ENCODE measurements at places on chromosomes 1 and 21.

DNA sequence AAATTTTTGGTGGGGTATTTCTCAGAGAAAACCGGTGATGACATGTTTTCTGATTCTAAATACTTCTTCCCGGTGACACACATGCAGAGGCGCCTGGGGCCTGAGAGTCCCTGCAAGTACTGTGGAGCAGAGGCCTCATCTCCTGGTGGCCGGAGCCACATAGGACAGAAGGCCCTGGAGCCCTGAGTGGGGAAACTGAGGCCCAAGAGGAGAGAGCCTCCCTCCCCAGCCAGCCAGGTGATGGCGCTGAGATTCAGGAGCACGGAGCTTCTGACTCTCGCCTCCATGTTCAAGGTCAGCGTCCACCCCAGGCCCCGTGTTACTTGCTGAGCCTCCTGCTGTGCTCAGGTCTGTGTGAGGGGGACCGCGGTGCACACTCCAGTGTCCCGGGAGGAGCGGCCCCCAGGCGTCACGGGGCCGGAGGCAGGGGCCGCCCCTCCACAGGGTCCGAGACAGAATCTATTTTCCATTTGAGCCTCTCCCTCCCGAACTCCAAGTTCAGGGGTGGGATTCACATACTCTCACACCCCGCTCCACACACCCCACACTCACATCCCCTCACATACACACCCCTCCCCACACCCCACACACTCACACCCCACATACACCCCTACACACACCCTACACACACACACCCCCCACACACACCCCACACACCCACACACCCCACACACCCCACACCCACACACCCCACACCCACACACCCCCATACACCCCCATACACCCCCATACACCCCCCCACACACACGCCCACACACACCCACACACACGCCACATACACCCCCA is 43.8 kb downstream of the SLX9 start:
- DNase-seq, result no peak

GRCh38 chr1:187715483-187715882 is 886.7 kb downstream of the PLA2G4A start:
- DNase-seq, result no peak

DNA sequence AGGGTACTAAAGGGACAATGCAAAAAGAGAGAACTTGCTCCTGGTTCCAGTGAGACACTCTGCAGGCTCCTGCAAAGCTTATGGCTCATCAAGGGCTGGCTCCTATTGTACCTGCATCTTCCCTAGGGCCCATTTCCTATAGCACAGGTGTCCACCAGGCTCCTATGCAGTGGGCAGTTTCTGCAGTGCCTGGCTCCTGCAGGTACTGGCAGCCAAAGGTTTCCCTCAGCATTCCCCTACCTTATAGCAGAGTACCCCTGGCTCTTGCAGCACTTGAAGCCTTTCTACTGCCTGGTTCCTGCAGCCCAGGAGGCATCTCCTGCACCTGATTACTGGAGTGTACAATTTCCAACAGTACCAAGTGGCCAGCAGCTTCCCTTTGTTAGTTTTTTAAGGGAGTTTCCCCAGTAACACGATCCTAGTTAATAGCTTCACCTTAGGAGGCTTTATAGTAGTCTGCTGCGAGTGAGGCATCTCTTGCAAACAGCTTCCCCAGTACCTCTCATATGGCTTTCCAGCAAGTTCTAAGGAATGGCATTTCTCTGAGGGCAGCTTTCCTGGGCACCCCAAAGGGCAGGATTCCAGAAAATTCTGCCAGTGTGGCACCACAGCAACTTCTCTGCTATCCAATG is 141.7 kb downstream of the DENND1B start:
- DNase-seq, result no peak

- no peak for DNase-seq
Measured at GRCh38 chr1:209705033-209705598, 470 bp downstream of the HSD11B1 start.

DNA sequence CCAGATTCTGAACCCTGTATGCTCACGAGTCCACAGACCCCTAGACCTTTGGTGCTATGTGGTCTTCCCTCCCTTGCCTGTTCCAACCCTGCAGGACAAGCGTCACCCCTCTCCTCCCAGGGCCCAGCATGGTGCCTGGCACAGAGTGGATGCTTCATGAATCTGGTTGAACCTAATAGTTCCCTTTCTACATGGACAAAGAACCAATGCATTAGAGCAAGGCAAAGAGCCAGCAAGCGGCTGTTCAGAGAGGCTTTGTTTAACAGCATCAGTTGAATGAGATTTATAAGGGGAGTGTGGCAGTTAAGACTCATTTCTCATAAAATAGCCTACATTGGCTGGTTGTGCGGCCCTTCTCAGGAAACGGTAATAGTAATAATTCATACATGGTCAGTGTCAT is 14.9 kb downstream of the SLC26A9 start:
- DNase-seq, result no peak

- DNase-seq, result no peak
Measured at GRCh38 chr1:111906111-111906510, 83.4 kb downstream of the KCND3 start.

DNA sequence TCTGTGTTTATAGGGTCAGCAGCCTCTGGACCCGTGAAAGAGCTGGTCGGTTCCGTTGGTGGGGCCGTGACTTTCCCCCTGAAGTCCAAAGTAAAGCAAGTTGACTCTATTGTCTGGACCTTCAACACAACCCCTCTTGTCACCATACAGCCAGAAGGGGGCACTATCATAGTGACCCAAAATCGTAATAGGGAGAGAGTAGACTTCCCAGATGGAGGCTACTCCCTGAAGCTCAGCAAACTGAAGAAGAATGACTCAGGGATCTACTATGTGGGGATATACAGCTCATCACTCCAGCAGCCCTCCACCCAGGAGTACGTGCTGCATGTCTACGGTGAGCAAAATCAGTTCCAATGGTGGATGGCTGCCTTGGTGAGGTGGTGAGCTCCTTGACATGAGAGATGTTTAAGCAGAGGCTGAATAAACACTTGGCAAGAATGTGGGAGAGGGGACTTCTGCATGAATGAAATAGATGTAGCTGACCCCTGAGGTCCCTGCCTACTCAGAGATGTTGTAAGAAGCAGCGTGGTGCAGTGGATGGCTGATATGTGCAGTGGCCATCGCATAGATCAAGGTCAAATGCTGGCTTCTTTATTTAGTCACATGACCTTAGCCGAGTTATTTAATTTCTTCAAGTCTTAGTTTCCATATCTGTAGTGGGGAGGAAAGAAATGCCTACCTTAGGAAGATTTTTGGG is 9.3 kb downstream of the SLAMF7 start:
- no peak for DNase-seq

DNA sequence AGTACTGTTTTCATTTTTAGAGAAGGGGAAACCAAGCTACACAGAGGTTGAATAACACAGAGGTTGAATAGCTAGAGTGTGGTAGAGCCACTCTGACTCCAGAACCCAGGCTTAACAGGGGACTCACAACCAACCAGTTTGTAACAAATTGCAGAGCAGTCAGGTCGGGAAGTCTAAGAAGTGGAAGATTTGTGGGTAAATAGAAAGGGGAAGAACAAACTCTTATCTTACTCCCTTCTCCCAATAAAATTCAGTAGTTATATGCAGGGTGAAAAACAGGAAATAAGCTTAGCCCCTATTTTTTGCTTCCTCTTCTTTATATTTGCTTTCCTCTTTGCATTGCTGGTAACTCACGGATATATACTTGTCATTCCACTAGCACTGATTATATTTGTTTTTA is 23.2 kb downstream of the CDC42 start:
- DNase-seq, result no peak

DNA sequence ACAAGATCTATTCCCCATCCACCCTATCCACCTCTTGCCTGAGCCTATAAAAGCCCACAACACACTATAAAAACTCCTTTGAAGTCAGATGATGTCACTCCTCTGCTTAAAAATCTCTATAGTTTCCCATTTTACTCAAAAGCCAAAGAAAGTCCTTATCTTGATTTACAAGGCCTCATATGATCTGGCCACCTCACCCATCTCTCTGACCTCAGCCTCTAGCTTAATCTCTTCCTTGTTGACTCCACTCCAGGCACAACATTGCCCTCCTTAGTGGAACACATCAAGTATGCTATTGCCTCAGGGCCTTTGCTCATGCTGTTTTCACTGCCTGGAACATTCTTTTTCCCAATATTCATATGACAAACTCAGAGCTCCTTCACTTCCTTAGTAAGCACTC is 33.3 kb downstream of the ZNF281 start:
- no peak for DNase-seq

- DNase-seq, result no peak
Measured at GRCh38 chr21:34852448-34852847, 183.7 kb downstream of the CLIC6 start.

- no peak for DNase-seq
Measured at GRCh38 chr21:28074676-28075075, 918.0 kb downstream of the LTN1 start.

DNA sequence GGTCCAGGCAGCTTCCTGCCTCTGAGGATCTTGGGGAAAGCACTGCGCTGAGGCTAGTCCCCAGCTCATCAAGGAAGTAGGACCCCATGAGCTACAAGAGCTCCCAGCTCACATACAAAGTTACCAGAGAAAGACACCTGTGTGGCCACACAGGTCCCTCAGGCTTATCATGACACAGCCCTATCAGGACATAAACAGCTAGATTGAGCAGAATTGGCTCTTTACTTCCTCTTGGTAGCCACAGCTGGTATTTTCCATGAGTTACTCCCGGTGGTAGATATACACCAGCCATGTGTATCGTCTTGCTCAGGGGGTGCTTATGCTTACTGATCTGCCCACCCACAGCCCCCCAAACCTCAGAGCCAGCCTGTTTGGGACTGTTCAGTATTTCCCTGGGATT is 1.2 kb downstream of the LENEP start:
- DNase-seq, result no peak

GRCh38 chr1:39947260-39947659 is 7.7 kb upstream of the MFSD2A start:
- no peak for DNase-seq

- DNase-seq, result no peak
Measured at GRCh38 chr1:202250982-202251381, 57.4 kb downstream of the LGR6 start.

DNA sequence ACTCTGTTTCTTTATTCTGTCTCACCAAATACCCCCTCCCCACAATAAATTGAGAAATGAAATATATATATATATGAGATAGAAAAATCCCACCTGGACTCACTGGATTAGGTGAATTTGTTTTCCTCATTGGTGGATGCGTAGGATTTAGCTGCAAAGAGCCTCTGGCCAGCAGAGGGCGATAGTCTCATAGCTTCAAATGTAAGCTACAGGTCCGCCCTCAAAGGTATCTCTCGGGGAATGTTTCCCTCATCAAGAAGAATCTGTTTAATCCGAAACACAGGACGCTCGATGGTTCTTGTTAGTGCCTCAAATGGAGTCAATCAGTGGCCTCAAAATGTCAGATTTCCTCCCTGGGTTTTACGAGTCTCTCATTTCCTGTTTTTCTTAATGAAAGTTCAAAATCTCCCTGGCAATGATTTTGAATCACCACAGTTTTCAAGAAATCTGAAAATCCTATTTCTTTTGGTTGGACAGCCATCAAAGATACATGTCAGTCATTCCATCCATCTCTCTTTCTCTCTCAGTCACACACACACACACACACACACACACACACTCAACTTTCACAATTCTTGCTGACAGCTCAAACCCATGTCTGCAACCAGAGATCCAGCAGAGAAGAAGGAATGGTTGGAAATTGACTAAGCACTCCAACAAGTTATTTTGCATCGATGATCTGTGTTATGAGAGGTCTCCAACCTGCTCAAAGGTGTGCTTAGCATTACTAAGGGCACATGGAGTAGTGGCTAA is 13.9 kb upstream of the CAMK1G start:
- DNase-seq, result peak; percentile 46

DNA sequence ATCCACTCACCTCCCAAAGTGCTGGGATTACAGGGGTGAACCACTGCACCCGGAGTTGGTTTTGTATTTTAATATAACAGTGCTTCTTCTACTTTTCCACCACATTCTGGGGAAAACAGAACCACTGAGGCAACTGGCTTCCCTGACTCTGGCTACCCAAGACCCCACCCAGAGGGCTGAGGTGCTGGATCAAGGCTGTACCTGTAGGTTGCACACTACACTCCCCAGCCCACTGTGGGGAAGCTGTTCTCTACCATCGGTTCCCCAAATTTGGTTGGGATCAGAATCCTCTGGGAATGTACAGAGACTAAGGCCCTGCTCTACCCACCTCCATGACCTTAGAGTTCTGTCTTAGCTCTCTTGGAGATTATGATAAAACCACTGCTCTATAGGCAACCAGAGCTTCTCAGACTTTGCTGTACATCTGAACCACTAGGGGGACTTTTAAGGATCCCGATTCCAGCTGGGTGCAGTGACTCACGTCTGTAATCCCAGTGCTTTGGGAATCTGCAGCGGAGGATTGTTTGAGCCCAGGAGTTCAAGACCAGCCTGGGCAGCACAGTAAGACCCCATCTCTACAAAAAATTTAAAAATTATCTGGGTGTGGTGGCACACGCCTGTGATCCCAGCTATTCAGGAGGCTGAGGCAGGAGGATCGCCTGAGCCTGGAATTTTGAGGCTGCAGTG is 51.6 kb downstream of the GNG4 start:
- no peak for DNase-seq

DNA sequence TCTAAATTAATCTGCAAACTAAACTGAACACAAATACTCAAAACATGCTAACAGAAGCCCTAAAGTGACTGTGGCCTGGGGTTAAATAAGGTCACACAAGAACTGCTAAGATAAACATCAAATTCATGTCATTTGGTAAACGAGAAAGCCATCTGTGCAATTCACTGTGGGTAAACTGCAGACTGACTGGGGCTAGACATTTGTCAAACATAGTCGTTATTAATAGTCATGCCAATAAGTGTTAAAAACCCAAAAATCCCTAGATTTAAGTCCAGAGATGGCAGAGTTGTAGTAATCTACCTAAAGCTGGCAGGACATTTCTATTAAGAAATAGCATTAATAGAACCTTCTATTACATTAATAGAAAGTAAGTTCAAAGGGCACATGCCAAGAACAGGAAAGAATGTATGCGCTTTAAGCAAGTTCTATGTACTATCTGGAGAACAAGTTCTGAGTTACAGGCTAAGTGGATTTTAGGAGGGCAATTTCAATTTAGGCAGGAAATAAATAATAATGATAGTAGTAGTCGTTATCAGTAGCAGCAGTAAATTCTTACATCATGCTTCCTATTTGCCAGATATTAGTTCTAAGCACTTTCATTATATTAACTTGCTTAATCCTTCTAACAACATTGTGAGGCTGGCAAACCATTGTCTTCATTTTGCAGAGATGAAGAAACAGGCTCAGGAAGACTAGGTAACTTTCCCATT is 8.6 kb downstream of the EDEM3 start:
- no peak for DNase-seq

DNA sequence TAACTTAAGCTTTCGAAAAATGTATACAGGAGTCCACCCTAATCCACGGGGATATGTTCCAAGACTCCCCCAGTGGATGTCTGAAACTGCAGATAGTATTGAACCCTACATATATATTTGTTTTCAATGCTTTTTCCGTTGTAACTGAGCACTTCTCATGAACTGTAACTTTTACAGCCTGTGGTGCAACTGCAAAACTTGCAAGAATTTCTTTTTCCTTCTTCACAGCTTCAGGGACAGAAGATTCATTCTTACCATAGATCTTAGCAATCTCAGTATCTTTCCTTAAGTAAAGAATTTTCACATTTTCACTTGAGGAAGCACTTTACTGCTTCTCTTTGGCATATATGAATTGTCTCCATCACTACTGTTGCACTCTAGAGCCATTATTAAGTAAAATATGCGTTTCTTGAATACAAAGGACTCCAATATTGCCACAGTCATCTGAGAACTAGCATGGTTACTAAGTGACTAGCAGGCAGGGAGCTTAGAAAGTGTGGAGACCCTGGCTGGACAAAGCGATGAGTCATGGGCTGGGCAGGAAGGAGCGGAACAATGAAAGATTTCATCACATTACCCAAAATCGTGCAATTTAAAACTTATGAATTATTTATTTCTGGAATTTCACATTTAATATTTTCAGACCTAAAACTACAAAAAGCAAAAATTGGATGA is 14.1 kb downstream of the DPYD start:
- DNase-seq, result peak; percentile 32
